Stimulated activated naive CD4-positive, alpha-beta T cell treated with Interleukin-2 at 50 U/mL for 16 hours (primary cell): ENCODE measurements at places on chromosomes 12 and 14.

DNA sequence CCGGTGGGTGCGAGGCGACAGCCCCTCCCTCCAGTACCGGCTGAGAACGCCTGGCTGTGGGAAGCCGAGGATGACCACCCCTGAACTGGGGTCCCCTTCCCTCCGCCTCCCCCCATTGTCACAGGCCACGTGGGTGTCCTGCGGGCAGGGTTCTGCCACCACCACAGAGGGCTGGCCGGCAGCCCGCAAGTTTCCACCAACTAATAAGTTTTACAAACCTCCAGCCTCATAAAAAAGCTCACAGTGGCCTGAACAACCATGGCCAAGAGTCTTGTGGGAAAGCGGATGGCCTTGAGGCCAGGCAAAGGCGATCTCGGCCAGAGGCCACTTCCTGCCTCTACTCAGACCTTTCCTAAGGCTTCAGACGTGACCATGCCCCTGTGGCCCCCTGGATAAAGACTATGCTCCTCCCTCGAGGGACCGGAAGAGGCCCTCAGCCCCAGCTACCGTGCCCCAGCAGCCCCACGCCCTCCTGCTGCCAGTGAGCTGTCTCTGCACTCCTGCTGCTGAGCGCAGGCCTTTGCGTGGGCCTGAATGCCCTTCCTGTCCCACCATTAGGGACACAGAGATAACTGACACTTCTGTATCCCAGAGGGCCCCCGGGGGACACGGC, 46.1 kb upstream of the DLK1 start:
- no peak for DNase-seq

DNA sequence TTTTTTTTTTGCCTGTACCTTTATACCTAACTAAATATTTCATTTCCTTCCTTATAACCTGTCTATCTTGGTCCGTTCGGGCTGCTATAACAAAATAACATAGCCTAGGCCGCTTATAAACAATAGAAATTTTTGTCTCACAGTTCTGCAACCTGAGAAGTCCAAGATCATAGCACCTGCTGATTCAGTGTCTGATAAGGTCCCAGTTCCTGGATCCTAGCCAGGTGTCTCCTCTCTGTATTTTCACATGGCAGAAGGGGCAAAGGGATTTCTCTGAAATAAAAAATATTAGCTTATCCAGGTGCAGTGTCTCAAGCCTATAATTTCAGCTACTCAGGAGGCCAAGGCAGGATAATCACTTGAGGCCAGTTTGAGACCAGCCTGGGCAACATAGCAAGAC, 1046.6 kb upstream of the USP15 start:
- DNase-seq: no peak

DNA sequence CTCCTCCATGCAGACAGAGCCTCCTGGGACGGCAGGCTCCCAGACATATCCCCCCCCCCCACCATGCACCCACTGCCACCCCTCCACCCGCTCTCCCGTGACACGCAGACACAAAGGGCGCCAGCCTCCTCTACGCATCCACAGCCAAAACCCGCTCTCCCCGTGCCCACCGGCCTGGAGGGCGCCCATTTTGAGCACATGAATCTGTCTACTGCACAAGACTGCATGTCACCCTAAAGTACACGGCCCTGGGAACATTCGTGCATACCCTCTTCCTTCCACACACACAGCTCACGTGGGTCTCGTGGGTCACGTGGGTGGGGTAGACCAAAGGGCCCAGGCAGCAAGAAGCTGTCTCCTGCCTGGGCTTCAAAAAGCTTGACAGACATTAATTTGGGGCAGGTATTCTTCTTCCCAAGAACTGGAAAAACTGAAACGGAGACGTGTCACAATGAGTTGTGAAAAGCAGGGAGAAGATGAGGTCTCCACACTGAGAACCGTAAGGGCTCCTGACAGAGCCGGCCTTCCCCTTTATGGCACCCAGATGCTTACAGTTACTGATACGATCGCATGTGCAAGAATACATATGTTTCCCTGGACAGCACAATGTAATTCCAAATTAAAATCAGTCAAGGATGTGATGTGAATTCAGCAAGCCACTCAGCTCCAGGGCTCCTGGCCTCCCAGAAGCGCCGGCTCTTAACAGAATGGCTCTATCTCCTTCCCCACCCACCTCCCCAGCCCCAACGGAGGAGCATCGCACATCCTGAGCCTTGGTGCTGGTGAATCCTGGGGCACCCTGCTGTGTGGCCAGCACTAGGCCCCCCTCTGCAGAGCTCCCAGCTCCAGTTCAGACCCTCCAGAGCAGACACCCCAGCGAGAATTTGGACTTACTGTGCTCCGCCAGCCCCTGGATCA, 1.9 kb downstream of the TGFB3 start:
- DNase-seq: no peak

GRCh38 chr14:23910101-23910875, 43.3 kb upstream of the DHRS4 start:
- DNase-seq: no peak

GRCh38 chr14:91143862-91144261, 30.0 kb downstream of the DGLUCY start:
- no peak for DNase-seq

DNA sequence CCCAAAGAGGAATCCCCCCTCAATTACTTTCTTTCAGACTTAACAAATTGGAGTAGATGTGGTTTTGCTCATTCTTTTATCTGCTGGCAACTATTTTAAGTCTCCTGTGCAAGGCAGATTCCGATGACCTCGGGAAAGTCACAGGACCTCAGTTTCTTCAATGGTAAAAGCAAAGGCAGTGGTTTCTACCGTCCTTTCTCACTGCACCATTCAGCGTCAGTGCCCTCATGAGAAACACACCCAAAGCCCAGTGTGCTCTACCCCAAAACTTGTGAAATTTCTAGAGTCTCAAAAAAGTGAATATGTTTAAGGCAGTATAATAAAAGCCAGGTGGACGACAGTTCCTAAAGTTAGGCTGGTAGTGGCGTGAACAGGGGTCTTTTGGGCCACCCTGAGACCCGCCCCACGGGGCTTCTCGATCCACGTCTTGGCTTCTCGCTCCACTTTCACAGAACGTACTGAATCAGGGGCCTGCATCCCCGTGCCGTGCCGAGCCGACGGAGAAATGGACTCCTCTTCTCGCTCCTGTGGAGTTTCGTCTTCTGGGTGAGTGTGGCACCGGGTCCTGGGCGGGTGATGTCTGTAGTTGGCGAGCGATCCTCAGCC, 1.3 kb upstream of the ARHGAP5 start:
- no peak for DNase-seq

DNA sequence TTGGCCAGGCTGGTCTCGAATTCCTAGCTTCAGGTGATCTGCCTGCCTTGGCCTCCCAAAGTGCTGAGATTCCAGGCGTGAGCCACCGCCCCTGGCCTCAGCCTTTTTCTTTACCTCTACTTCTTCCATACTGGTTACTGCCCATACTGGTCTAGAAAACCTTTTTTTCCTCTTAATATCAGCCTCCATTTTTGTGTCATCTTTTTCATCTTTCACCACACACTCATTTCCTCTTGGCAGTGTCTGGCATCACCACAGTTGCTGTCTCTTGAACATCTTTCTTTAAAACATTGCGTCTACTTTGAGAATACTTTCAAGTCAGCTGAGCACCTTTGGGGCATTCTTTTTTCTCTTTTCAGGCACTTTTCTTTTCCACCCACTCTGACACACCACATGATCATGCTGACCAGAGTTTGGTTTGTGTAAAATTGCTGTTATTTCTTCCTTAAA, 32.7 kb downstream of the DDX47 start:
- DNase-seq: no peak

GRCh38 chr12:66679461-66680084, 697 bp upstream of the GRIP1 start:
- no peak for DNase-seq

DNA sequence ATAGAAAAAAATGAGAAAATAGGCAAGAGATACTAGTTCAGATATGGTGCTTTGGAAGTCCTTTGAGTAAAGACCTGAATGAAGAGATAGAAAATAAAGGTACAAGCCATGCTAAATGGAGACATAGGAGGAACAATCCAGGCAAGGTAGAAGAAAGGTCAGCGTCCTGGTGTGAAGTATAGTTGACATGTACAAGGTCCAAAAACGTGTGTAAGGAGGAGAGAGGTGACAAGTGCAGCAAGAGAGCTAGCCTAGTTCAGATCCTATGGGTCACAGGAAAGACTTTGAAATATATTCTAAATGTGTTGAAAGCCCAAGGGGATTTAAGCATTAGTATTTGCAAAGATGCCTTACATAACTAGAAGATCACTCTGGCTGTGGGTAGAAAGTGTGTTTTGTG, 88.2 kb downstream of the SLCO1B1 start:
- no peak for DNase-seq
